ENCODE measurements at places on chromosomes 5 and 9.

DNA sequence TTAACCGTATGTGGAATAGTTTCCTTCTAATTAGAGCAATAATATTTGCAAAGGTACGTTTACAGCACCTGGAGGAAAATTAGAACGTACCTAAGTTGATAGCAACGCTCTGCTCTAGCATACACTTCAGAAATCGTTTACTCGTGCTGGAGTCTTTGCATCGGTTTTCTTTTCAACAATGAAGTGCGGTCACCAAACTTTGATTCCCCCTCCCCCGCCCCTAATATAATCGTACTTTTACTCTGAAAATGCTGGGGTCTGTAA lies 506 bp downstream of the ADAMTS19 start:
- no peak for DNase-seq

- DNase-seq = no peak
These were observed 58.8 kb upstream of the MINAR2 start for GRCh38 chr5:129689045-129689444.

DNA sequence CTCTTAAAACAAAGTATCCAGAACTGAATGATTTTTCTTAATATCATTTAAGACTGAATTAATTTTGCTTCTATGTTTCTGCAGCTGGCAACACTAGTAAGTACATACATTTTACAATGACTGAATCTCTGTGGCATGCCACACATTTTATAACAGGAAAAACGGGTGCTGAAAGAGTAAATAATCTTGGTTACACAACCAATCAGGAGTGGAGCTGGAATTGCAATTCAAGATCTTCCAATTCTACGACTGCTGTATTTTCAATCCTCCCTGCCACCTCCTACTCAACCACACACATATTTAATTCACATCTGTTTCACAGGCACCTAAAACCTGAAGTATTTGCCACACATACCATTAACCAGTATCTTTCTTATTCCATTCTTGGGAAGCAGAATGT lies 52.7 kb upstream of the NR5A1 start:
- no peak for DNase-seq

DNA sequence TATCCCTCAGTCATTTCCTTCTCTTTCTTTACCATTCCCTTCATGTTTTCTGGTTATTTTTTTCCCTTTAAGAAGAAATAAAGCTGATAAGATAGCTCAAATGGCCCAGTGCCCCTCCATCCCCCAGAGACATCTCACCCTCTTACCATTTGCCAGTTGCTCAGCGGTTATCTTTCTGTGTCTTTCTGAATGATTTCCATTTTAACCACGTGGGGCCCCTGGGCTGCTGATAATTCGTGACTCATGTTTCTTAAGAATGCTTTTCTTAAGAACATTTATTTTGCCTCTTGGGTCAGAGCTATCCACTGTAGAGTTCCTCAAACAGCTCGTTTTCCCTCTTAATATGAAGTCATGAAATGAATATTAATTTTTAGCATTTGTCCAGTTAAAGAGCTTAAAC lies 147.8 kb downstream of the MAST4 start:
- no peak for DNase-seq

DNA sequence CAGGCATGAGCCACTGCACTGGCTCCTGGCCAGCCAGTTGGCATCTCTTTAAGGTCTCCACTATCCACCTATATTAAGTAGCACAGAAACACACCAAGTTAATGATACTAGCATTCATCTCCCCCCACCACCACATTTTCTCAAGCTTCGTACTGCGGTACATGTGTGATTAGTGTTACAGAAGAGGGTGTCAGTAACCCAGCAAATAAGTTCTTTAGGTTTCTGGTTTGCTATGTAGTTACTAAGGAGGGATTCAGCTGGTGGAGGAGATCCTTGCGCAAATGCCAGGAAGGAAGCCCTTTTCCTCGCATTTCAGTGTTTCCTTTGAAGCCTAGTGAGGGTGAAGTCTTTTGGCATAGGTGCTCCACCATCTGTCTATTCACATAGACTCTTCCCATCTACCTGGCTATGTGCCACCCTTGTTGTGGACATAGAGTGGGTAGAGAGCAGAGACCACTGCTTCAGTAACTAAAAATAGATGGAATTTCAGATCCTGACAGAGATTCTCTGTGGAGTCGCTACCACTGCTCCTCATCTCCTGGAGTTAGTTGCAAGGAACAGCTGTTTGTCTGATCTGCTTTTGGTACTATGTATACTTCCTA lies 16.7 kb downstream of the UBE2D2 start:
- DNase-seq = no peak

DNA sequence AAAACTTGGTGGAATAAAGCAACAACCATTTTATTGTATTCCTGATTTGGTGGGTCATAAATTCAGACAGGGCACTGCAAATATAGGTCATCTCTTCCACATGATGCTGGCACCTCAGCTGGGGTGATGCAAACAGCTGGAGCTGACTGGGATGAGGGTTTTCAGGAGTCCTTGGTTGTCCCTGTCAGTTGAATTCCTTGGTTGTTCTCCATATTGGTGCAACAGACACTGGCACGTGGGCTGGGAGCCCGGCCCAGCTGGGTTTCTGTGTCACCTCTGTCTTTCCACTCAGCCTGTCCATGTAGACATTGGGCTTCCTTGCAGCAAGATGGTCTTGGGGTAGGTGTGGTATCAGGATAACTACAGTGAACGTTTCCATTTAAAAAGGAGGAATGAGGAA lies 518.0 kb upstream of the MEF2C start:
- DNase-seq = no peak

GRCh38 chr9:134065612-134066419 lies 2.0 kb downstream of the BRD3 start:
- peak; percentile 46 for DNase-seq

DNA sequence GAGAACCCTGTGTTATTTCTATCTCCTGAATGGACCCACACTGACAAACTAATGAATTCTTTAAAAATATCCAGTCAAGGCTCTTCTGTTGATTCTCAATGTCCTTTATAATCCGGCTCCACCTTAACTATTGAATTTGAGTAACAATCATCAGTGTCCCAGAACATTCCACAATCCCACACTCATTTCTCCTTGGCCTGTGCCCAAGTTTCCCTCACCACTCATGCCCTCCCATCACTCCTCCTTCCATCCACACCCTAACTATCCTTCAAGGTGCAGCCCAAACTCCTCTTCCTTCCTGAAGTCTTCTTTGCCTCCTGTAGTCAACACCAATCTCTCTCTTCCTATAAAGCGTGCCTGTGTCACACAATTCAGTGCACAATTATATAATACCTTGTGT lies 106.1 kb downstream of the NUDT12 start:
- DNase-seq = no peak

DNA sequence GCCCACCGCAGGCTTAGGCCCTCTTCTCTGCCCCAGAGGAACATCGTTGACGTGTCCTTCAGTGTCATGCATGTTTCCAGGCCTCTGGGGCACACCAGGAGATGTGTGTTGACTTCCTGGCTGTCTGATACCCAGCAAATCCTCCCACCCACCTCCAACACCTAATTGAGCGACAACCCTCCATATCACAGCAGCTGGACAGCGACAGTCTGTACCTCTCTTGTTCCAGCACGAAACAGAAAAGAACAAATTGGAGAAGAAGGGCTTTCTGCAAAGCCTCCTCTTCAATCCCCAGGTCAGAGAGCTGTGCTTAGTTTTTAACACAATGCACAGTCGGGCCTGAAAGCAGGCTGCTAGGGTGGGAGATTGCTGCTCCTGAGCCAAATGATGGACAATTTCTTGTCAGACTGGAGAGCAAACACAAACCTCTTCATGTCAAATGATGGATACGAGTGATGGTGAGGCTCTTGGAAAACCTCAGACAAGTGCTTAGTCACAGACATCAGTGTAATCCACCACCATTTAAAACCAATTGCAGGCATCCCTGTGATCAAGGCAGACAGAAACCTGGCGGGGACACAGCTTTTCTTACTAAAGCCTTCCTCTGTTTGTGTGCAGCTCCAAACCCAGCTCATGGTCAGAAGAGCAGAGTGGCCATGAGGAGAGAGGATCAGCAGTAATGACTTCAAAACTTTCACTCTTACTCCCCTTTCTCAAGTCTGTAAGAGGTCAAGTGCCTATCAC lies 110.6 kb downstream of the EBF1 start:
- no peak for DNase-seq

DNA sequence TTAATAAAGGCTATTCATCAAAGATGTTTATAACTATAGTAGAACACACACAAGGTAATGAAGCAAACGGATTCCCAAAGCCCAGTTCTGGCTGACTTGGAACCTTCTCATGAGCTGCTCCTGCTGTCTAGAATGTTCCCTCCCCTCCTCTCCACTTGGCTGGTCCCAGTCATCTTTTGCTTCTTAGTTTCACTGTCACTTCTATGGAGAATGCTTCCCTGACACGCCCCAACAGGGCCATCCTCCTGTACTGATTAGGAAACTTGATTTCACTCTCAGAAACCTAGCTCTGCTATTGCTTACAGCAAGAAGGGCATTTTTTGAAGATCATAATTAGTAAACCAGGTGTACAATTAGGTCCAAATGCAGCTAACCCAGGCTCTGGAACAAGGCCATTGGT lies 3.2 kb upstream of the RAPGEF1 start:
- DNase-seq = no peak

- no peak for DNase-seq
These were observed 124.1 kb downstream of the FAM174A start for GRCh38 chr5:100659080-100659795.

- DNase-seq = no peak
These were observed 93.5 kb upstream of the TNPO1 start for GRCh38 chr5:72722792-72723452.

DNA sequence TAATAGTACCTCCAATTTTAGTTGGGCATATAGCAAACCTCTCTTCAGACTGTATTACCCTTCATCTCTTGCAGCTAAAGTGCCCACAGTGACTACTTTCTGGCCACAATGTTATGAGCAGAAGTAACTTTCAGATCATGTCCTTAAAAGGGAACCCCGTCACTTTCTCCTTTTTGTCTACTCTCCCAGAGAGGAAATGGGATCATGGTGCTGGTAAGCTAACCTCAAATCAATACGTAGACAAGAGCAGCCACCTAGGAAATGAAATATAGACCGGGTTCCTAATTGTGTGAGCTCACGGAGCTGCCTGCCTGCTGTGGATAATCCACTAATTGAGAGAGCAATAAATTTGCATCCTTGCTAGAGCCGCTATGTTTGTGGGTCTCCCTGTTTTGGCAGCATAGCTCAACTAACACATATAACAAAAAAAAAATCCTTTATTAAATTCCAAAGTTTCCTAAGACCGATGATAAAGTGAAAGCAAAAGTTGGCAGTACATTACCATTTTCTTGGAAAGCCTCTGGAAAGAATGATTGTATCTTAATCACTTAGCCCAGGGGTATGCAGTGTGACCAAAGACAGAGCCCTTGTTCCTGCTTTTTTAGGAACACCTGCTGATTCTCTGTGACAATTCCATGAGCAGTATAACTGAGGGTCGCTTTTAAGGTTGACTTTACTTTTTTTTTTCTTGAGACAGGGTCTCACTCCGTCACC lies 5.6 kb upstream of the IL7R start:
- DNase-seq = no peak

GRCh38 chr5:35516271-35516670 lies 101.4 kb upstream of the SPEF2 start:
- DNase-seq = no peak

GRCh38 chr5:76291305-76292077 lies 111.6 kb upstream of the IQGAP2 start:
- no peak for DNase-seq

GRCh38 chr9:76552751-76553455 lies 93.9 kb downstream of the GCNT1 start:
- DNase-seq = no peak

GRCh38 chr9:113449376-113449775 lies 14.2 kb upstream of the RGS3 start:
- no peak for DNase-seq

GRCh38 chr9:12463641-12464040 lies 229.5 kb upstream of the TYRP1 start:
- no peak for DNase-seq

- no peak for DNase-seq
These were observed 109.2 kb downstream of the FBXW11 start for GRCh38 chr5:171897231-171897630.

- DNase-seq = no peak
These were observed 603.7 kb downstream of the RAB3C start for GRCh38 chr5:59186623-59187022.

GRCh38 chr9:32677931-32678330 lies 42.5 kb upstream of the TAF1L start:
- no peak for DNase-seq

DNA sequence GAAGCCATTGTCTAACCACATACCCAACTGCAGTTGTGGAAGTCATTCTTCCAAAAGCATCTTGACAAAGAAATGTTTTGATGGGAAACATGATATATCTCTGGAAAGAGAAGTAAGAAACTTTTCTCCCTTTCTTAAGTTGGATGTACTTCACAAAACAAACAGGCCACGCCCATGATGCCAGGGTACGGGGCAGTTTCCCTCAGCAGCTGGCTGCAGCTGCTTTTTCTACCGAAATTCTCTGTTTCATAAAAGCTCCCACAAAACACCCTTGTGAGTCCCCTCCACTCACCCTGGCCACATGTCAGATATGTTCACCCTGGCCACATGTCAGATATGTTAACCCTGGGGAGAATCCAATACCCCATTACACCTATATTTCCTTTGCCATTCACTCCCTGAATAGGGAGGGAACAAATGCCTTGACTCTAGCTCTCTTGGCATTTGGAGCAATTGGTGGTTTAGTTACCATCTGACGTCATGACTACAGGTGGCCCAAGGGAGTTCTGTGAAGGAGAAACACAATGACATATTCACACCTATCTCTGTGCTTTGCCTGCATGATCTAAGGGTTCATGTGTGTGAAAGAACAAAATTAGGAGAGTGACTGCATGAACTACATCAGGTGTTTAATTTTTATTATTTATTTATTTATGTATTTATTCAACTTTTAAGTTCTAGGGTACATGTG lies 103.0 kb downstream of the AOPEP start:
- no peak for DNase-seq

DNA sequence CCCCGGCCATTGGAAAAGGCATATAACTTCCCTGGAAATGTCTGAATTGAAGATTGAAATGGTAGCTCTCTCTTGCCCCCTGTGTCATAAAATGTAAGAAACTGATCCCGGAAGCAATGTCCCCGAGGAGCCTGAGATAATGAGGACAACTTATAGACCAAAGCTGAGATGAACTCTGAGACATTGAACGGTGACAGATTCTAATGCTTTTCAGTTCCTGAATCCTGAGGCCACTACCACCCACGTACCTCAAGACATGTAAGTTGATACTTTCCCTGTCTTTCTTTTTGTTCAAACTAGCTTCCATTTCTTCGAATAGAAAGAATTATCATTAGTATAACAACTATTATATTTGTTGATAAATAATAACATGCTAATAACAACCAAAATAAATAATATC lies 51.0 kb downstream of the KIF4B start:
- no peak for DNase-seq

GRCh38 chr5:159947708-159948358 lies 31.6 kb downstream of the ADRA1B start:
- DNase-seq = peak; percentile 45
